ENCODE measurements at places on chromosomes 1 and 21.

DNA sequence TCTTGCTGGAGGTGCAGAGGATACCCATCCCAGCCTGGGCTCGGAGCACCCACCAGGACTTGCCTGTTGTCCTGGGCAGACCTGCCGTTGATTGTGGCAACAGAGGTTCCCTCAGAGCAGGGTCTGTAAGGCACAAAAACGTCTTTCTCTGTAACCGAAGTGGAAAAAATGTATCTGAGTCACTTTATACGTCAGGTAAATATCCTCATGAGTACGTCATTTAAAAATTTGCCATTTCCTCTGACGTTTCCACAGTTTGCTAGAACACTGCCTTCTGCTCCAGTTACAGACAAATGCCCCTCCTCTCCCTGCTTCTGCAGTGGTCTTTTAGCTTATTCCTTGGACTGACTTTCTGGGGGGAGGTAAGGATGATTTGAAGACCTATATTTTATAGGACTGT is 326.8 kb downstream of the HHAT start:
- no peak for DNase-seq

DNA sequence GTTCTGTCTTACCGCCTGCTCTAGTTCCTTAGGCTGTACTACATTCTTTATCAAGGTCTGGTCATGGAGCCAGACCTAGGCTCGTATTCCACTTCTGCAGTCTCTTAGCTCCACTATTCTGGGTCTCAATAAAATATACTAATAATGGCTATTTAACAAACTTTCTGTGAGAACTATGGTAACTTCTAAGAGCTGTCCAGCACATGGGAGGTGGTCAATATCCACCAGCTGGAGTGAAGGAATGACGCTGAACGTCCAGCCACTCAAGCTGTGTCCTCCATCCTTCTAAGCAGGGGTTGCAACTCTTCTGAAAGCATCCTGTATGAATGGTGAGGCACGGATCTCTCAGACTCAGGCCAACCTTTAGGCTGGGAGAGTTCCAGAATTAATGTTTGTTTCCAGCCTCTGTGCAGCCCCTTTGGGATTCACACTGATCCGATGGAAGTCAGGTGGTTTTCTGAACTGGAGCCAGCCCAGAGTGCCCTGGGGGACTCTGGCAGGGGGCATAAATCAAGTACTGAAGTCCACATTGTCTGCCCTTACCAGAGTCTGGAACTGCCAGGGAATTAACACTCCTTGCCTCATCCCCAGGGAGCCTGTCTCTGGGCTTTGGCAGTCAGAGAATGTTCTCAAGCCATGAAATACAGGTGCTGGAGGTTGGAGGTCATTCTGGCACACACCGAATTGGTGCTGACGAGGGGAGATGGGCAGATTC is 57.4 kb downstream of the BRINP2 start:
- DNase-seq = no peak

- peak; percentile 78 for DNase-seq
Measured at GRCh38 chr21:14114251-14114650, 96.5 kb downstream of the LIPI start.

DNA sequence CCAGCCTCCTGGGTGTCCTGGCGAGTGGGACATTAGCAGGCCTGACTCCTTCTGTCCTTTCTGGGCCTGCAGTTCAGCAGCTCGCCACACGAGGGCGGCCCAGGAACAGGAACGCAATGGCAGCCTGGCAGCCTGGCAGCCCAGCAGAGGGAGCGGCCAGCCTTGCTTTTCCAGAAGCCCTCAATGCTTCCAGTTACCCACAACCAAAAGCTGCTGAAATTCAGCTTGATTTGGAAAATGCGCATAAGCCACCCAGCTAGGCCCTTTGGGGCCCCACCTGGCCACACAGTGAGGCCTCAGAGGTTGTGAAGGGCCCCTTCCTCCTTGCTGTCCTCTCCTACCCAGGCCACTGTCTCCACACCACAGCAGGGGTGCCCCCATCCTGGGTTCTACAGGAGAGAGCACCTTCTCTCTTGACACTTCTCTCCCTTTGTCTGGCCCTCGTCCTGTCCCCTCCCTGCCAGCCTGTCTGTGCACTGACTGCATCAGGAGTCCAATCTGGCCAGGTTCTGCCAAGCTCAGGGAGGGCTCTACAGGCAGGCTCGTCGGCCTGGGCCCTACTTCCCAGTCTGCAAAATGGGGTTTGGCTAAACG is 103.4 kb upstream of the VAMP3 start:
- peak; percentile 53 for DNase-seq

DNA sequence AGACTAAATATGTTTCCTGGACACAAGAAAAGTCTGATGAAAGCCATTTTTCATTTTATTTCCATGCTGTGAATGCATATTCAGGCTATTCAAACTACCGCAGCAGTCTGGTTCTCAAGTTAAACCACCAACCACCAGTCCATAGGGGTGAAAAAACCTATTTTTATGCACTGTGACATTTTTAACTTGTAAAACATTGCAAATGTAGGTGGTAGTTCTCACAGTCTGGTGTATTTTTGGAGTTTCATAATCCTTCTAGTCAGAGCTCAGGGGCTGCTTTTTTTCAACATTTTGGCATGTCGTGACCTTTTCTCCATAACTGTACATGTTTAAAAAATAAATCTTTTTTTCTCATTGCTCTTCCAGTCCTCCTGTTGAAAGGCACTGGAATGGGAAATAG is 907.6 kb upstream of the ADGRL2 start:
- no peak for DNase-seq

GRCh38 chr1:172142324-172142723 is 278.2 kb upstream of the C1orf105 start:
- no peak for DNase-seq

- no peak for DNase-seq
Measured at GRCh38 chr1:31374511-31375196, 1.8 kb upstream of the FABP3 start.

GRCh38 chr1:207903767-207904166 is 7.2 kb downstream of the CD34 start:
- no peak for DNase-seq

DNA sequence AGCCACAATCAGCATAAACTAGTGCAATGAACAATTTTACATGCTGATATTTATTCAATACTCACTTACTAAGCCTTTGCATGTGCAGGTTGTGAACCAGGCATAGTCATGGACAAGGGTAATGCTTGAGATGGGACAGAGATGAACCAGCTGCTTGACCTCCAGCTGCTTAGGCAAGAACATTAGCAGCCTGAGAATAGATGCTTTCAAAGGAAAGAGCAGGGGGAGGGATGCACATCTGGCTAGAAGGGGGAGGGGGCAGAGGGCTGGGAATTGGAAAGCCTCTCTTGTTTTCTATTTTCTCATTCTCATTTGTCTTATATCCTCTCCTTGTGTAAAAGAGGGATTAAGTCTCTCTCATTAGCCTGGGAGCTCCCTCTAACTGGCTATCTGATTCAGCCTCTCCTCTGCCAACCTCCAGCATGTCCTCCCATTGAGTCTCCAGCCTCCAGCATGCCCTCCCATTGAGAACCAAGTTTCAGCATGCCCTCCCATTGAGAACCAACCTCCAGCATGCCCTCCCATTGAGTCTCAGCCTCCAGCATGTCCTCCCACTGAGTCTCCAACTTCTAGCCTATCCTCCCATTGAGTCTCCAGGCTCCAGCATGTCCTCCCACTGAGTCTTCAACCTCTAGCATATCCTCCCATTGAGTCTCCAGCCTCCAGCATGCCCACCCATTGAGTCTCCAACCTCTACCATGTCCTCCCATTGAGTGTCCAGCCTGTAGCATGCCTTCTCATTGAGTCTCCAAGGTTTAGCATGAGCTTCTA is 38.4 kb upstream of the TRABD2B start:
- DNase-seq = no peak

Measured in NCI-H1048 (cell line).